H7 (cell line): ENCODE measurements at places on chromosomes 2 and 18.

DNA sequence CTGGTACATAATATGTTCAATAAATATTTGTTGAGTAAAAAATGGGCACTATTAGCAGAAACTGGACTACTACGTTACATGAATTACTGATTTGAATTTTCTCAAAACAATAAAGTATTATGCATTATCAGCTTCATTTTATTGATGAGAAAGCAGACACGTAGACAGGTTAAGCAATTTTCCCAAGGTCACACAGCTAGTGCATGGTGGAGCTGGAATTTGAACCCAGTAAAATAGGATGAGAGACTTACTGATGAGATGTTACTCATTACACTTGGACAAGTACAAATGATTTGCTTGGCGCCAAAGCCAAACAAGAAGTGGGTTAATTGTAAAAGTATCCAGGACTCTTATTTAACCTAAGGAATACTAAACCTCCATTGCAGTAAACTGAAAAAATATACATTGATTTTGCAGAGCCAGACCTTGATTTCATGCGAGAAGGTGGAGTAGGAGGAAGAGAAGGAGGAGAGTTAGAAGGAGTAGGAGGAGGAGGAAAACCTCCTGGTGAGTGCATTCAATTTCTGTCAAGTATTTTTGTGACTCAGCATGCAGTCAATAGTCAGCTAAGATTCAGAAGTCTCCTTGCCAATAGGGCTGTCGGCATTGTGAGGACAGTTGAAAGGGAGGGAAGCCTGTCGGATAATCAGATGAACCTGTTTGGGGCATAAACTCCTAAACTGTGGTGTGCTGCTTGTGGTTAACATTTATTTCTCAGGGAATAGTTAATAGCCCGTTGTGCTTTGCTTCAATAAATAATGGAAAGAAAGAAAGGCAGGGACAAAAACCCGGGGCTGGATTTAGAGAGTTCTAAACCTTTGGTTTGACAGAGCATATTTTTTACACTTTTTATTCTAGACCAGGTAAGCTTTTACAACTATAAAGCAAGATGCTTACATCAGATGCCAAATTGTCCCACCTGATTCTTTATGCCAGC, 77.0 kb upstream of the TACR1 start:
- peak; percentile 4 for DNase-seq

DNA sequence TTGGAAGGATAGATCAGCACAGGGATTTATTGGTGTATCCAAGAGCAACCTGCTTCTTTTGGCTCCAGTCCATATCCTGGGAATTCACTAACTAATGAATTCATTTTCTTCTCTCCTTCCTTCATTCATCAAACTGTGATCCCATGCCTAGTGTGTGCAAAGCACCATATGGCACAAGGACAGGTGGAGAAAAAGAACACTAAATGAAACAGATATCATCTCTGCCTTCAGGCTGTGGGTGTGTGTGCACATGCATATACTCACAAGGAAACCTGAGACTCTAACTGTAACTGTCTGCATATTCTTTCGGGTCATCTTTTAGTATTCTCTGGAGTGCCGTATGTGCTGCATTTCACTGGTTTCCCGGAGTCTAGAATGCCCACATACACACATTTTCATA, 20.2 kb downstream of the TNP1 start:
- no peak for DNase-seq

DNA sequence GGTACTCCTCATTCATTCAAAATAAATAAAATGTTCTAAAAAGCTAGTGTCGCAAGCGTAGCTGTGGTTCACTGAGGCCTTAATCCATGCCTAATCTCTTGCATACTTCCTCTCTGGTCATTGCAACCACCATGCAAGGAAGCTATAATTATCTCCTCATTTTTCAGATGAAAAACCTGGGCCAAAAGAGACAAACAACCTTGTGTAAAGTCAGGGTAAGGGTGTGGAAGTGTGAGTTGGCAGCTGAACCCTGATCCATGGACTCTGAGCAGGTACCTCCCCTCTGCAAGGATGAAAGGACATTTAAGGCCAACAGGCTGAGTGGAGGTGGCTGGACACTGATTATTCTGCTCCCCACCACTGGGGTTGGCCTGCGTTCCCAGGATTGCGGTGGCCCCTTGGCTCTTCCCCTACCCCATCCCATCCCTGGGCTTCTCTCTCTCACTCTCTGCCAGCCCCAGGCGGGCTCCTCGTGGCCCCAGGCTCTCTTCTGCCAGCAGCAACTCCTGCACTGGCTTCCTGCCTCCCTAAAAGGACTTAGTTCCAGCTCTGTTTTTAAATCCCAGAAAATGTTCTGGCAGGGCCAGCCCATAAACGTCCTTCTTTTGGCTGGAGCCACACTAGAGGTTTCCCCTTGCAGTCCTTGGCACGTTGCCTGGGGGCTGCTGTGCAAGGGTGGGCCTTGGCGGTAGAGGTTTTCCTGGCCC, 72.0 kb upstream of the AFF3 start:
- DNase-seq = no peak

DNA sequence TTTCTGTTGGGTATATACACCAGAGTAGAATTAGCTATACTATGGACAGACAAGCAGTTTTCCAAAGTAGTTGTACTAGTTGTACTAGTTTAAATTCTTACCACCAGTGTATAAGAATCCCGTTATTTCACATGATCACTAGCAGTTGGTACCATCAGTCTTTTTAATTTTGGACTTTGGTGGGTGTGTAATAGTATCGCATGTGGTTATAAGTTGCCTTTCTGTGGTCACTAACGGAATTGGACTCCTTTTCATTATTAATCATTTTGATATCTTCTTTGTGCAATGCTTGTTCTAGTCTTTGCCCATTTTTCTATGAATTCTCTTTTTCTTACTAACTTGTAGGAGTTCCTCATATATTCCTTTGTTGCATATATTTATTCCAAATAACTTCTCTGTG, 89.8 kb downstream of the ASXL2 start:
- DNase-seq = no peak

GRCh38 chr2:230411570-230412370, 4.2 kb upstream of the SP100 start:
- peak; percentile 89 for DNase-seq
